ENCODE measurements at places on chromosomes 2 and 18.

DNA sequence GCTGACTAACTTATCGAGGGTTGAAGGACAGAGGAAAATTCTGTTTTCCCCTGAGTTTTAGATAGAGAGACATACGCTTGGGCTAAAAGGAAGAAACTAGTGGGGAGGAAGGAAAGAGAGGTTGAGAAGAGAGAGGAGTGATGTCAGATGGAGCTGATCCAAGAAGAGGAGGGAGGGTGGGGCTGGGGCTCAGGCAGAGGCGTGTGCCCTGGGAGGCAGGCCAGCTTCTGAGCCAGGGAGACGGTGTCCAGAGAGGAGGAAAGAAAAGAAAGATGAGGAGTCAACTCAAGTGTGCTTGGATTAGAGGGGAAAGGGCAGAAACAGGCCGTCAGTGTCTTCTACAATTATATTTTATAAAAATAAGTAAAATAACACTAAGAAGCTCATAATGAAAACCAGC, 56.2 kb downstream of the EMILIN2 start:
- no peak for DNase-seq

DNA sequence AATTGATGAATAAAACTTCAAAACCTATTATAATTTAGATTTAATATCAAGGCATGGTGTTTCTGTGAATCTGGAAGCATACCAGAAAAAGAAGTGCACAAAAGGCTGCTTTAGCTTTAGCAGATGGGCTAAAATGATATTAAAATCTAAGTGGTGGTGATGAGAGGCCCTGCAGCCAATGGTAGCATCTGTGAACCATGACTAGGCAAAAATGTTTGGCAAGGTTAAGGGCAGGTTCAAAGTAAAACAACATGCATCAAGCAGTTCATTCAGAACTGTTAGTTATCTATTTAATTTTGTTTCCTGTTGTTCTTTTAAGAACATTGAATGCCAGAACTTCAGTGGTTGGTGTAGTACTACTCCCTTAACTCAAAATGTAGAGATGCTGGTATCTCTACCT, 1736.9 kb upstream of the CELF4 start:
- no peak for DNase-seq

- DNase-seq, result no peak
Measured at GRCh38 chr2:20190876-20191713, 33.8 kb downstream of the SDC1 start.

DNA sequence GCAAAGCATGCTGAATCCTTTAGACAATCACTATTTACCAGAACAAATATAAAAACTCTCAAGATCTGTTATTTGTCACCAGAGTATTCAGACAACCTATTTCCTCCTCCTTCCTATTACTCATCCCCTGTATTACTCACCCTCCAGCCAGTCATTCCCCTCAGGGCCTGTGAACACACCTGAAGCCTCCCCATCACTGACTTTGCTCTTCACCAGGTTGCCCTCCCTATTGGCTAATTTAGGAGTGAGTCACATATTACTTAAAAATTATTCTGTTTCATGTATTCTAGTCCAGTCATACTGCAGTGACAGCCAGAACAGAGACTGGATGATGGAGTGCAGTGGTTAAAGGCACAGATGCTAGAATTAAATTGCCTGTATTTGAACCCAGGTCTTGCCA, 3.7 kb upstream of the ATG16L1 start:
- no peak for DNase-seq

GRCh38 chr2:59047373-59047995, 806.4 kb upstream of the FANCL start:
- no peak for DNase-seq

- DNase-seq, result no peak
Measured at GRCh38 chr2:121211251-121211650, 73.8 kb downstream of the TFCP2L1 start.

DNA sequence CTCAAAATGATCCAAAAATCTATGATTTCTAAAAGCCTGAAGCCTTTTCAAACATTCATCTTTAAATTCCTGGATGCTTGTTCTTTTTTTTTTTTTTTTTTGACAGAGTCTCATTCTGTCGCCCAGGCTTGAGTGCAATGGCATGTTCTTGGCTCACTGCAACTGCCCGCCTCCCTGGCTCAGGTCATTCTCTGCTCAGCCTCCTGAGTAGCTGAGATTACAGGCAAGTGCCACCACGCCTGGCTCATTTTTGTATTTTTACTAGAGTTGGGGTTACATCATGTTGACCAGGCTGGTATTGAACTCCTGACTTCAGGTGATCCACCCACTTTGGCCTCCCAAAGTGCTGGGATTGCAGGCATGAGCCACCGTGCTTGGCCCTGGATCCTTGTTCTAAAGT, 649.5 kb downstream of the XIRP2 start:
- no peak for DNase-seq

DNA sequence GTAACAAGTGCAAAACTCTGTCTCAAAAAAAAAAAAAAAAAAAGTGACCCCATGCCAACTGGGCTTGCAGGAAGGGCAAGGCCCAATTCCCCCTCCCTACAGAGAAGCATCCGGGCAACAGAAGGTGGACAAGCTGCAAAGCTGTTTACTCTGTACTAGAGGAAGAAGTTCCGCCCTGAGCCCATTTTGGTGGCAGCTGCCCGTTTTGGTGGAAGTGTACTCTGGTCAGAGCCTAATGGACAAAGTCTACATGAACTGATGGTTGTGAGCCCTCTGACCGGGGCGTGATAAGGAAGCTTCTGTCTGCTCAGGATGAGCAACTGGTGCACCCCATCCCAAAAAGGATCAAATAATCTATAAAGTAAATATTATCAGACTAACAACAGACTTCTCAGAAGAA, 65.0 kb downstream of the TRAPPC8 start:
- no peak for DNase-seq

GRCh38 chr18:43826215-43826614, 548.9 kb upstream of the SYT4 start:
- no peak for DNase-seq

DNA sequence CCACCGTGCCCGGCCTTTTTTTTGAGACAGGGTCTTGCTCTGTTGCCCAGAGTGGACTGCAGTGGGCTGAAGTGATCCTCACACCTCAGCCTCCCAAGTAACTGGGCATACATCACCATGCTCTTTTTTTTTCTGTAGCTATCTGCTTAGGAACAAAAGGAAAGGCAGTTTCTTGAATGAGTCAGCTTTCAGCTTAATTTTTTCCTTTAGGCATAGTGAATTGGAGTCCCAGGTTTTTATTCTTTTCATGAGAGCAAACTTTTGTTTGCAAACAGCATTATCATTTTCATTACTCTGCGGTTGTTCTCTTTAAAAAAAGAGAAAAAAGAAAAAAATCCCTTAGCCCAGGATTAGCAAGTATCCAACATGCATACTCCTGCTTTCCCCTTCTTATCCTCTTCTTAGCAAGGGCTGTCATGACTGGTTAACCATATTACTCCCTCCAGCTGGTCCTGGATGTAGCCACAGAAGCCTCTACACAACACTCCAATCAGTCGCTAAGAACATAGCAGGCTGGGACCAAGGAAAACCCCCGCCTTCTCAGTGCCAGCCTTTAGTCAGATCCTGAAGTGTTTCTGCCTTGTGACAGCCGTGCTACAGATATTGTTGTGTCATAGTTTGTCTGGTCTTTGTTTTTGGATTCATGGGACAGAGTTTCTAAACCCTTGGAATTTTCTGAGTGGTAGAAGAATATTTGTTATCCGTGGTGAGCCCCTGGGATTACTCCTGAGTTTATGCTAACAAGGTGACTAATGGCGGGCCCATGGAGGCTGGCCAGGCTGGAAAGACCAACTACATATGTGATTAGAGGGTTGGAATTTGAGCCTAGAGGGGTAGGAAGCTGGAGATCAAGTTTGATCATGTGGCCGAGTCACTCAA, 23.3 kb upstream of the ST3GAL5 start:
- DNase-seq, result no peak

DNA sequence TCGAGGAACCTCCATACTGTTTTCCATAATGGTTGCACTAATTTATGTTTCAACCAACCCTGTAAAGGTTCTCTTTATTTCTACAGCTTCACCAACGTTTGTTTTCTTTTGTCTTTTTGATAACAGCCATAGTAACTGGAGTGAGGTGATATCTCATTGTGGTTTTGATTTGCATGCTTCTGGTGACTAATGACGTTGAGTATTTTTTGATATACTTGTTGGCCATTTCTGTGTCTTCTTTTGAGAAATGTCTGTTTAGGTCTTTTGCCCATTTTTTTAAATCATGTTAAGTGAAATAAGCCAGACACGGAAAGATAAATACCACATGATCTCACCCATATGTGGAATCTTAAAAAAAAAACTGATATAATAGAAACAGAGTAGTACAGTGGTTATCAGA, 74.8 kb upstream of the SMIM21 start:
- DNase-seq, result no peak
